ENCODE measurements at places on chromosomes 11 and 22. TPM values are rescaled to one million over a fixed set of nuclear protein-coding genes. Genes with fewer than 3 reads are reported as not detected.

DNA sequence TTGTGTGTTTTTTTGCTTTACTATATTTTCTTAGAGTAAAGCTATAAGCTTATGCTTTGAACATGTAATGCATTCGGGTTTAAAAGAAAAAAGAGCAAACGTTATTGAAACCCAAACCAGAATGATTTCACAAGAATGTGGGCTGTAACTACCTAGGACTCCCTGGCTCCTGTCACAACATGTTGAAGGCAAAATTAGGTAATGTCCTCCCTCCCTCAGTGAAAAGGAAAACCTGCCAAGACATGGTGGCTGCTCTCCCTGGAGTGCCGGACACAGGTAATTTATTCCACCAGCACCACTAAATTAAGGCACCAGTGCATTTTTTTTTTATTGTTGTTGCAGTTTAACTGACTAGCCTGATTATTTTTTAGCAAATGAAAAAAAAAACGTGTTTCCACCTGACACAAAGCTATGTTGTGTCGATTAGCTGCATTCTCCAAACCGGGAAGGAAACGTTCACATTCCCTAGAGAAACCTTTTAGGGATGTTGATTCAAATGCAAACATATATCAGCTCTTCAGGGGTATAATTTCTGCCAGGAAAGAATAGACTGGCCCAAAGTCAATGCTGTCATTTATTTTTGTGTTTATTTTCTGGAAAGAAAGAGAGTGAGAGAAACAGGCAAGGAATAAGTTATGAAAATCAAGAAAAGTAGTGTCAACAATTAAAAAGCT lies 134.6 kb downstream of the CCDC34 start:
- H3K4me3 ChIP-seq, result no peak overlapping the region
- H3K27me3 ChIP-seq, result peaks cover 2% of the 10 kb centered on the region
- no peak for DNase-seq
- no peak overlapping the region for H3K27ac ChIP-seq

GRCh38 chr11:126246636-126247035 lies 22.1 kb downstream of the SRPRA start:
- H3K4me1 ChIP-seq, result no peaks in the 10 kb centered on the region
- DNase-seq, result no peak
- no peaks in the 10 kb centered on the region for H3K36me3 ChIP-seq
- H3K4me3 ChIP-seq, result no peak overlapping the region
- H3K27me3 ChIP-seq, result no peaks in the 10 kb centered on the region

- peaks cover 1% of the 10 kb centered on the region for H3K36me3 ChIP-seq
- no peak overlapping the region for H3K4me3 ChIP-seq
- H3K27ac ChIP-seq, result no peak overlapping the region
- H3K27me3 ChIP-seq, result no peaks in the 10 kb centered on the region
- peaks cover 14% of the 10 kb centered on the region for H3K4me1 ChIP-seq
- no peak for DNase-seq
Observed at GRCh38 chr11:117045956-117046355, 52.3 kb downstream of the SIK3 start.

DNA sequence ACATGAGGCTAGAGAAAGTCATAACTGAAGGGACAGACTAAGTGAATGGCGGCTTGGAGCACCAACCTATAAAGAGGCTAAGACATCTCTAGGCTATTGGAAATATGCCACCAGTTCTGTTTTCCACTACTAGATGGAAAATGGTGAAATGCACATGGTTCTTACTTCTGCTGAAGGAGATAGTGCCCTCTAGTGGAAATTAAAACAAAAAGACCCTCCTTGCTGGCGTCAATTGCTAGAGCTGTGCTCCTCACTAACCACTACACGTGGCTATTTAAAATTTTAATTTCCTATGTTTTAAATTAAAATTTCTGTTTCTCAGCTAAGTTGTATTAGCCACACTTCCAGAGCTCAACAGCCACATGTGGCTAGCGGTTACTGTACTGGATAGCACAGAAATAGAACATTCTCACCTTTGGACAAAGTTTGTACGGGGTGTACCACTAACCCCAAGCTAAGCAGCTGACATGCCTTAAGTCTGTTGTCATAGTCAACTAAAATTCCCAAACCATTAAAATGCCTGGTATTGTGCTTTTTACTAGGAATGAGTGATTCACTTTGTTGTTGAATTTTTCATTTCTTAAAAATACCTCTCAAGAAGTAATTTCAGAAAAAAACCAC lies 34.1 kb upstream of the CALCA start:
- no peak overlapping the region for H3K27ac ChIP-seq
- H3K4me1 ChIP-seq, result no peaks in the 10 kb centered on the region
- no peak overlapping the region for H3K4me3 ChIP-seq

- H3K4me3 ChIP-seq, result no peak overlapping the region
- no peak overlapping the region for H3K27ac ChIP-seq
- DNase-seq, result no peak
- H3K27me3 ChIP-seq, result peaks cover 19% of the 10 kb centered on the region
Observed at GRCh38 chr11:70525006-70525405, 126.7 kb downstream of the CTTN start.

- H3K27ac ChIP-seq, result peak within 1 kb of the TSS; percentile 63
- no peaks in the 10 kb centered on the region for H3K36me3 ChIP-seq
- DNase-seq, result peak; percentile 64
- H3K4me3 ChIP-seq, result peak within 1 kb of the TSS; percentile 76
- peaks cover 32% of the 10 kb centered on the region for H3K27me3 ChIP-seq
- H3K4me1 ChIP-seq, result peaks cover 7% of the 10 kb centered on the region
Observed at GRCh38 chr11:6419009-6419631, at the start of gene APBB1. TSS of gene APBB1 (minus strand) at chr11:6419094. CDS start at chr11:6411347, 7,747 bp downstream.

The ATG13 gene
- 56.8 TPM for total RNA-seq

The ZP1 gene
- not detected for total RNA-seq

The LRP4 gene
- 0.15 TPM for total RNA-seq

The SLC5A4 gene
- total RNA-seq, result not detected

Data from activated CD4-positive, alpha-beta T cell treated with anti-CD3 and anti-CD28 coated beads, Interleukin-2, amount 10 ng/mL, durations not matched to agents 7 days and 5 days (primary cell).